ENCODE measurements at places on chromosomes 5 and 9.
A peak's percentile ranks its signal among the peaks of the same experiment; 100 is the strongest.

DNA sequence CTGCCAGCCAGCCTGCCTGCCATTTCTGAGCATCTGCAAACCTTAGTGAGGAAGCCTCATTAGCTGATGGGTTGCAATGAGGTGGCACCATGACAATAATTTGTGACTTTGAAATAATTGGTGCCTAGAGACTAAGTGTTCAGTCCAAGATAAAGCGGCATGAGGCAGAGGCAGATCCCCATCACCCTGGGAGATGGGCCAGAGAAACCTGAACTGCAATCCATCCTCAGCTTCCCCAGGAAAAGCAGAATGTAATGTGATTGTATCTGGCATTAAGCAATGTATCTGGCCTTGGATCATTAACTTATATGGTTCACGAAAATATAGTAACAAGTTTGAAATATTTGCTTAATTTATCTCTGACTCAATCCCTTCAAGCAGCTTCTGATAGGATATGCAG, 101.0 kb downstream of the SPOCK1 start:
- H3K27ac ChIP-seq: no peak overlapping the region
- no peaks in the 10 kb centered on the region for H3K36me3 ChIP-seq
- no peaks in the 10 kb centered on the region for H3K27me3 ChIP-seq
- no peaks in the 10 kb centered on the region for H3K4me1 ChIP-seq
- H3K4me3 ChIP-seq: no peak overlapping the region
- DNase-seq: no peak

- H3K4me3 ChIP-seq: no peak overlapping the region
- no peaks in the 10 kb centered on the region for H3K27me3 ChIP-seq
- H3K27ac ChIP-seq: no peak overlapping the region
- H3K36me3 ChIP-seq: no peaks in the 10 kb centered on the region
- peaks cover 4% of the 10 kb centered on the region for H3K4me1 ChIP-seq
These were observed 93.2 kb upstream of the PHYKPL start for GRCh38 chr5:178325679-178326373.

DNA sequence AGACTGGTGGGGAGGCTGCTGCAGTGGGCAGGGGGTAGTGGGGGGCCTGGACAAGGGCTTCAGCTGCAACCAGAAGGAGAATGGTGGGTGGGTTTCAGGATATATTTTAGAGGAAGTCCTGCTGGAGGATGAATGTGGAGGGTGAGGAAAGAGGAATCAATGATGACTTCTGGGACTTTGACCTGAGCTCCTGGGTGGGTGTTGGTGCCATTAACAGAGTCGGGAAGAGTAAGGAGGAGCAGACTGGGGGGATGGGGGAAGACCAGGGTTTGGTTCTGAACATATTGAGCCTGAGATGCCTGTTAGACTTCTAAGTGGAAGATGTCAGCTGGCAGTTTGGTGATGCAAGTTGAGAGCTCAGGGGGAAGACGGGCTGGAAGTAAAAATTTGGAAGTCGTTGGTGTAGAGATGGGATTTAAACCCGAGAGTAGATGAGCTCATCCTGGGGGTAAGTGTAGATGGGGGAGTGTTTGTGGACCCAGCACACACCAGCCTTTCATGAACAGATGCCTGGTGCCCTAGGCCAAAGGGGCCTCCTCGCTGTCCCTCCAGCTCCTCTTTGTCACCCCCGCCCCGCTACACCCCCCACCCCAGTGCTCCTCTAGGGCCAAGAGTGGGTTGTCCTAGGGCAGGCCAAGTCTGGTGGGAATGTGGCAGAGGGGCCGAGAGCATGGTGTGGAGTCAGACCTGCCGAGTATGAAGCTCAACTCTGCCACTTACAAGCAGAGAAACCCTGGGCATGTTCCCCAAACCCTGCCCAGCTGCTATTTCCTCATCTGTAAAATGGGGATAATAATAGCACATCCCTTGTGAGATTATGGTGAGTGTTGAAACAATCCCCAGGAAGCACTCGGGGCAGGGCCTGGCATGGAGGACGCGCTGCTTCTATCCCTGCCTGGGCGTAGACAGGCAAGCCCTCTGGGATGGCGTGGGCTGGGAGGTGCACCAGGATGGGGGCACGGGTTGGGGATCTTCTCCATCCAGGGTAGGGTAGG, 4.0 kb downstream of the DNM1 start:
- no peak overlapping the region for H3K27ac ChIP-seq
- peaks cover 12% of the 10 kb centered on the region for H3K4me1 ChIP-seq
- H3K36me3 ChIP-seq: no peaks in the 10 kb centered on the region
- peaks cover 23% of the 10 kb centered on the region for H3K27me3 ChIP-seq

GRCh38 chr5:179822444-179822990, 1.8 kb downstream of the SQSTM1 start:
- peak overlapping the region; percentile 89 for H3K4me3 ChIP-seq
- peaks cover 3% of the 10 kb centered on the region for H3K27me3 ChIP-seq
- H3K4me1 ChIP-seq: peaks cover 49% of the 10 kb centered on the region
- H3K27ac ChIP-seq: peak overlapping the region; percentile 31
- peaks cover 18% of the 10 kb centered on the region for H3K36me3 ChIP-seq

GRCh38 chr9:136372561-136373299, 739 bp downstream of the CARD9 start:
- H3K4me3 ChIP-seq: peak overlapping the region; percentile 40
- no peaks in the 10 kb centered on the region for H3K27me3 ChIP-seq
- peaks cover 3% of the 10 kb centered on the region for H3K36me3 ChIP-seq
- no peak overlapping the region for H3K27ac ChIP-seq
- no peak for DNase-seq

DNA sequence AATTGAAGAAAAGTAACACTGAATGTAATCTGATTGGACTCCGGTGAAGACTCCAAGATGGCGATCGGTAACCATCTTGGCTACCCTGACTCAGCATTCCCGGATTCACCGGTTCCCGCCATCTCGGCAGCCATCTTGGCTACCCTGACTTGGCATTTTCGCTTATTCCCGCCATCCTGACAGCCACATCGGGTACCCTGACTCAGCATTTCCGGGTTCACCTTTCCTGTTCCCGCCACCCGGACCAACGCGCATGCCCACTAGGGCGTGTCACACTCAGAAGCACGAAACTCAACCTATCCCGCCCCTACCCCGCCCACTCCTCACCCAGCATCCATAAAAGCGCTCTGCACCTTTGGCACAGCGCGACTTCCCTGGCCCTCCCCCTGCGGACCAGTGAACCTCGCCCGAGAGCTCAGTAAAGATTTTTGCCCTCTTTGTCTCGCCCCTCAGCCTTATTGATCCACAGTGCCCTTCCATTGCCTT, 17.2 kb downstream of the SPTLC1 start:
- H3K27ac ChIP-seq: peak overlapping the region; percentile 70
- no peaks in the 10 kb centered on the region for H3K27me3 ChIP-seq
- H3K36me3 ChIP-seq: peaks cover 54% of the 10 kb centered on the region
- H3K4me1 ChIP-seq: peaks cover 44% of the 10 kb centered on the region
- peak; percentile 54 for DNase-seq

DNA sequence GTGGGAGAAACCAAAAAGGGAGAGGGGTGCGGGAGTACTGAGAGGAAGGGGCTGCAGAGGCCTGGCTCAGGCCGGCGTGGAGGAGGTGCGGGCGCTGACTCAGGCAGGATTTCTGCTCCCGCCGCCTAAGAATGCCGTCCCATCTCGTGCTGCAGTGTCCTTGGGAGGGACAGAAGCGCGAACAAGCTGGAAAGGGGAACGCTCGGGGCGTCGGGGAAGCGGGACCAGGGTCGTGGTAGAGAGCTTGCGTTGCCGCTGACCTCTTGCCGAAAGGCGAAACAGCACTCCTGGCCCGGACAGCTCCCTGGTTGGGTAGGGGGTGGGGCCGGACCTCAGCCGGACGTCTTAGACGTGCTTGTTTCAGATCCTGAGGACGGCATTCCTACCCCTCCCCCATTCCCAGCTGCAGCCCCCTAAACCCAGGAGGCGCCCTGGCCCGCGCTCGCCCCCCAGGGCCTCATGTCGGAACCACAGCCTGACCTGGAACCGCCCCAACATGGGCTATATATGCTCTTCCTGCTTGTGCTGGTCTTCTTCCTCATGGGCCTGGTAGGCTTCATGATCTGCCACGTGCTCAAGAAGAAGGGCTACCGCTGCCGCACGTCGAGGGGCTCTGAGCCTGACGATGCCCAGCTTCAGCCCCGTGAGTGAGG, 1.1 kb downstream of the RELL2 start:
- peak; percentile 76 for DNase-seq
- peak overlapping the region; percentile 97 for H3K4me3 ChIP-seq
- peaks cover 29% of the 10 kb centered on the region for H3K36me3 ChIP-seq
- peak overlapping the region; percentile 95 for H3K27ac ChIP-seq
- peaks cover 43% of the 10 kb centered on the region for H3K4me1 ChIP-seq

DNA sequence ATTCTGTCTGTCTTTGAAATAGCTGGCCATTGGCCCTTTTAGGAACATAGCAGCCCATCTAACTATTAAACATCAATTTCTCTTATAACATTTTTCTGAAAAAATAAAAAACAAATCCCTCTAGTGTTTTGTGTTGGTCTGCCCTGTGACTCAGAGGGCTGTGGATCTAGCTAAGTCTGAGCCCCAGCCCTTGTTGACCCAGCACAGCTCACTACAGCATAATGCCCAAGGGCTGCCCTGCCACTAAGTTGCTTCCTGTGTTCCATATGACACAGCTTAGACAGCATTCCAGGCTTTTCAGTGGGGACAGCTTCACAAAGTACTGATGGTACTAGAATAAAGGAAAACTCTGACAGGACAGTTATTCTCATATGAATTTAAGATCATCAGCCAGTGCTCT, 136.0 kb downstream of the SCAMP1 start:
- no peak for DNase-seq
- no peaks in the 10 kb centered on the region for H3K4me1 ChIP-seq
- no peaks in the 10 kb centered on the region for H3K36me3 ChIP-seq

GRCh38 chr9:23819403-23819802, 6.6 kb downstream of the ELAVL2 start:
- H3K36me3 ChIP-seq: no peaks in the 10 kb centered on the region
- no peak for DNase-seq
- H3K4me1 ChIP-seq: no peaks in the 10 kb centered on the region
- H3K4me3 ChIP-seq: no peak overlapping the region
- H3K27me3 ChIP-seq: peaks cover 32% of the 10 kb centered on the region

- peaks cover 1% of the 10 kb centered on the region for H3K36me3 ChIP-seq
- no peak for DNase-seq
- no peaks in the 10 kb centered on the region for H3K27me3 ChIP-seq
- no peak overlapping the region for H3K27ac ChIP-seq
- no peak overlapping the region for H3K4me3 ChIP-seq
- H3K4me1 ChIP-seq: no peaks in the 10 kb centered on the region
These were observed 187.3 kb downstream of the CDH12 start for GRCh38 chr5:22665801-22666200.

GRCh38 chr5:19745247-19745646, 242.8 kb downstream of the CDH18 start:
- no peak overlapping the region for H3K27ac ChIP-seq
- H3K36me3 ChIP-seq: no peaks in the 10 kb centered on the region
- DNase-seq: no peak
- H3K4me1 ChIP-seq: no peaks in the 10 kb centered on the region

DNA sequence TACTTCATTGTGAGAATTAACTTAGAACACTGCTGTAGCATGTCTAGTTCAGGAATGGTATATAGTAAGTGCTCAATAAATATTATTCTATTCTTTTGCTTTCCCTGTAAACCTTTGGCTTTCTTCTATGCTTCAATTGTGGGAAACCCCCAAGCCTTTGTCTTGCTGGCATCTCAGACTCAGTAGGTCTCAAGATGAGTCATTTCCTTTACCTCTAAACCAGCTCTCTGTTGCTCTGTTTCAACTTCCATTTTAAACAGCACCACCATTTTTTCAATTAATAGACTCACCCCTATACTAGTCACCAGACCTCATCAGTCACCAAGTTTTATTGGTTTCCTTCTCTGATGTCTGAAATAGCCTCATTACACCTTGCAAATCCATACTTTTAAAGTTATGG, 43.5 kb downstream of the DMAC1 start:
- H3K36me3 ChIP-seq: peaks cover 5% of the 10 kb centered on the region
- H3K4me3 ChIP-seq: no peak overlapping the region
- peaks cover 9% of the 10 kb centered on the region for H3K4me1 ChIP-seq
- no peaks in the 10 kb centered on the region for H3K27me3 ChIP-seq

- peak; percentile 55 for DNase-seq
- no peak overlapping the region for H3K4me3 ChIP-seq
- H3K36me3 ChIP-seq: no peaks in the 10 kb centered on the region
- H3K27ac ChIP-seq: peak overlapping the region; percentile 70
- H3K4me1 ChIP-seq: peaks cover 6% of the 10 kb centered on the region
- H3K27me3 ChIP-seq: peaks cover 3% of the 10 kb centered on the region
These were observed 6.8 kb upstream of the TCOF1 start for GRCh38 chr5:150350524-150351344.

GRCh38 chr5:100423330-100423729, 111.8 kb upstream of the FAM174A start:
- no peaks in the 10 kb centered on the region for H3K4me1 ChIP-seq
- no peak overlapping the region for H3K27ac ChIP-seq
- H3K4me3 ChIP-seq: no peak overlapping the region
- no peaks in the 10 kb centered on the region for H3K27me3 ChIP-seq

- H3K36me3 ChIP-seq: no peaks in the 10 kb centered on the region
- DNase-seq: no peak
- H3K4me1 ChIP-seq: peaks cover 1% of the 10 kb centered on the region
- H3K27ac ChIP-seq: no peak overlapping the region
- H3K4me3 ChIP-seq: no peak overlapping the region
- peaks cover 3% of the 10 kb centered on the region for H3K27me3 ChIP-seq
These were observed 38.9 kb upstream of the TLX3 start for GRCh38 chr5:171270136-171270535.

DNA sequence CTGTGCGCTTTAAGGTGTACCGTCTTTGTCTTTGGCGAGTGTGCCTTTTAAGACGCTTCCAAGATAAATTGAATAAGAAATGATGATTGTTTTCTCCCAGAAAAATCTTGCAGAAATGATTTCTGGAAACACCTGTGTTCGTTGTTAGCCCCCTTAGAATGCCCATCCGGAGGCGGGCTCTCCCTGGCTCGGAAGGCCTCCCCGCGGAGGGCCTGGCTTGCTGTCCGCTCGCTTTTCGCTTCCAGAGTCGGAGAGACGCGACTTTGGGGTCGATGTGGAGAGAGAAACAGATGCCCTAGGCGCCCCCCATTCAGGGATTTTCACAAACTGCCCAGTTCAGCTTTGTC, 23.9 kb downstream of the LECT2 start:
- H3K36me3 ChIP-seq: no peaks in the 10 kb centered on the region
- no peak overlapping the region for H3K27ac ChIP-seq

- peaks cover 30% of the 10 kb centered on the region for H3K27me3 ChIP-seq
- DNase-seq: no peak
- no peaks in the 10 kb centered on the region for H3K4me1 ChIP-seq
- no peak overlapping the region for H3K4me3 ChIP-seq
- H3K36me3 ChIP-seq: no peaks in the 10 kb centered on the region
- H3K27ac ChIP-seq: no peak overlapping the region
These were observed 20.4 kb downstream of the ADAMTS2 start for GRCh38 chr5:179324760-179325295.

DNA sequence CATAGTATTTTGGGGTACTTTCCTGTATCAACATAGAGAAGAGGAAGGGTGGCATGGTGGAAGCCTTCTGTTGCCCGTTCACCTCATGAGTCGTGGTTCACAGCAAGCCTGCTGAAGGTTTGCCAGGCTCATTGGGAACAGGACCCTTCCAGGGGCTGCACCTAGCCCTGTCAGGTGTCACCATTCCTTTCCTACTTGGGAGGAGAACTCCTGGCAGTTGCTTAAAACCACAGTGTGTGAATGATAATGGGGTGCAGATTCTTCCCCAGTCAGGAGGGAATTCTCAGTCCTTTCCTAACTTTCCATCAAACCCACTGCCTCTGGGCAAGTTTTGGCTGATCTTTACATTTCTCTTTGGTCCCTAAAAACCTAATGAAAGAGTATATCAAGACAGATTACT, 99.4 kb upstream of the CTNND2 start:
- H3K4me3 ChIP-seq: no peak overlapping the region
- no peak overlapping the region for H3K27ac ChIP-seq
- no peaks in the 10 kb centered on the region for H3K36me3 ChIP-seq
- H3K4me1 ChIP-seq: no peaks in the 10 kb centered on the region
